Keratinocyte (primary cell): ENCODE measurements at places on chromosomes 12 and 14. TPM values are rescaled to one million over a fixed set of nuclear protein-coding genes. Genes with fewer than 3 reads are reported as not detected.

FRMD6 gene
- polyA plus RNA-seq = 116 to 122 TPM (median 120 TPM) in 3 replicates

STAC3 gene
- polyA plus RNA-seq = 0.27 to 0.94 TPM (median 0.62 TPM) in 3 replicates

ARHGEF25 gene
- 0.12 to 0.26 TPM (median 0.26 TPM) in 3 replicates for polyA plus RNA-seq

HHIPL1 gene
- 0.08 to 0.17 TPM (median 0.11 TPM) in 3 replicates for polyA plus RNA-seq

RPL10L gene
- not detected in 3 replicates for polyA plus RNA-seq

PELI2 gene
- polyA plus RNA-seq = 0.01 TPM in 2 of 3 replicates, not detected in the other

FLVCR2 gene
- polyA plus RNA-seq = 0.22 to 0.45 TPM (median 0.40 TPM) in 3 replicates

LTBP2 gene
- polyA plus RNA-seq = 23.9 to 40.7 TPM (median 26.6 TPM) in 3 replicates

TMEM120B gene
- 6.9 to 10.5 TPM (median 10.0 TPM) in 3 replicates for polyA plus RNA-seq

IAPP gene
- polyA plus RNA-seq = not detected in 3 replicates

AKAP5 gene
- polyA plus RNA-seq = 0.01 to 0.08 TPM (median 0.05 TPM) in 3 replicates

MYH6 gene
- not detected in 3 replicates for polyA plus RNA-seq

NEUROD4 gene
- not detected in 3 replicates for polyA plus RNA-seq

CCDC177 gene
- polyA plus RNA-seq = not detected in 3 replicates

MAX gene
- polyA plus RNA-seq = 51.8 to 81.6 TPM (median 65.2 TPM) in 3 replicates

TAS2R14 gene
- 0.58 to 1.2 TPM (median 0.63 TPM) in 3 replicates for polyA plus RNA-seq

G2E3 gene
- 11.5 to 24.3 TPM (median 15.6 TPM) in 3 replicates for polyA plus RNA-seq

CLEC6A gene
- not detected in 3 replicates for polyA plus RNA-seq

HNF1A gene
- polyA plus RNA-seq = not detected in 3 replicates

TEX22 gene
- polyA plus RNA-seq = 0.03 to 0.09 TPM in 2 of 3 replicates, not detected in the other

SAMD4A gene
- 10.5 to 16.2 TPM (median 11.3 TPM) in 3 replicates for polyA plus RNA-seq

BCL2L14 gene
- not detected in 3 replicates for polyA plus RNA-seq

PPP2R5E gene
- 11.2 to 23.4 TPM (median 22.7 TPM) in 3 replicates for polyA plus RNA-seq

CLEC9A gene
- polyA plus RNA-seq = not detected in 3 replicates

CCDC175 gene
- polyA plus RNA-seq = not detected in 3 replicates

PDE3A gene
- polyA plus RNA-seq = 0.01 TPM in 1 of 3 replicates, not detected in the others

BIN2 gene
- 0.04 TPM in 1 of 3 replicates, not detected in the others for polyA plus RNA-seq

ARHGEF40 gene
- 8.7 to 14.4 TPM (median 11.9 TPM) in 3 replicates for polyA plus RNA-seq

KRT2 gene
- polyA plus RNA-seq = 0.03 to 0.69 TPM (median 0.48 TPM) in 3 replicates

CMKLR1 gene
- polyA plus RNA-seq = 0.13 TPM in 1 of 3 replicates, not detected in the others

MGST1 gene
- 114 to 246 TPM (median 160 TPM) in 3 replicates for polyA plus RNA-seq

SERPINA1 gene
- polyA plus RNA-seq = 0.48 to 0.71 TPM (median 0.52 TPM) in 3 replicates

CLEC7A gene
- polyA plus RNA-seq = 0.31 to 0.62 TPM (median 0.62 TPM) in 3 replicates

PROX2 gene
- polyA plus RNA-seq = not detected in 3 replicates

ANKRD33 gene
- polyA plus RNA-seq = not detected in 3 replicates

SCN8A gene
- 0.58 to 1.2 TPM (median 1.1 TPM) in 3 replicates for polyA plus RNA-seq

KLRK1 gene
- polyA plus RNA-seq = not detected in 3 replicates

TOMM20L gene
- polyA plus RNA-seq = not detected in 3 replicates

KRT81 gene
- 0.03 to 0.15 TPM in 2 of 3 replicates, not detected in the other for polyA plus RNA-seq

IL31 gene
- not detected in 3 replicates for polyA plus RNA-seq

TAS2R13 gene
- 0.08 to 0.14 TPM in 2 of 3 replicates, not detected in the other for polyA plus RNA-seq

NAB2 gene
- 11.4 to 32.2 TPM (median 22.0 TPM) in 3 replicates for polyA plus RNA-seq

ASCL1 gene
- 0.03 TPM in 1 of 3 replicates, not detected in the others for polyA plus RNA-seq

CIPC gene
- 10.3 to 15.1 TPM (median 13.2 TPM) in 3 replicates for polyA plus RNA-seq

HCAR1 gene
- 0.03 to 0.10 TPM (median 0.07 TPM) in 3 replicates for polyA plus RNA-seq

GPX2 gene
- polyA plus RNA-seq = 47.0 to 76.9 TPM (median 57.5 TPM) in 3 replicates

AKAP3 gene
- 0.72 to 0.95 TPM (median 0.88 TPM) in 3 replicates for polyA plus RNA-seq
